ENCODE measurements at places on chromosomes 12 and 14.

GRCh38 chr14:102184316-102185035 is 44.8 kb downstream of the WDR20 start:
- DNase-seq = no peak

GRCh38 chr14:36510078-36510799 is 9.8 kb downstream of the NKX2-1 start:
- DNase-seq = no peak

DNA sequence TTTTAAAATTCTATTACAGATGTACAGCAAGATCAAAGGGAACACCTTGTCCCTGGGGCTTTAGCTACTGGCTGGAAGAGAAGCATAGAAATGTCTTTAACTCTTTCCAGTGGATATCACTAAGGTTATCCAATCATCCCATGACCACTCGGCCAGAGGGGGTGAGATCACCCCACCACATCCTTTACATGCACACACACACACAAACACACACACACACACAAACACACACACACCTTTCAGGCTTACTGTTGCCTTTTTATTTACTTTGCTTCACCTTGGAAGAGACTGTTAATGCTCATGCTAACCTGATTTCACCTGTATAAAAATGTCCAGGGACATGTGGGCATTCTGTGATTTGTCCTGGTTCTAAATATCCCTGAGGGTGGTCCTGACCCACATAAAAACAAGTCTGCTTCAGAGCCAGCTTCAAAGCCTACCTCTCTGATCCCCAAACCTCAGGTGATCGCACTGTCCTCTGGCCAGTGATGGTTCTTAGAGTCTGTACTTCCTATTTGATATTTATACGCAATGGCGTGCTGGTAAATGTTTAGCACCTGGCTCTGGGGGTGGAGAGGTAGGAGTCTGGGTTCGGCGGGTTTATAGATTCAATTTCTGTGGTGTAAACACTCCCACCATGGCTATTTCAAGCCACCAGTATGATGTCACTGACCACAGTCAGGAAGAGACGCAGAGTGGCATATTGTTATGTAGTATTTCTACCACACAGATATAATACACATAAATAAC is 166.1 kb upstream of the EEA1 start:
- no peak for DNase-seq

GRCh38 chr14:60789656-60790055 is 55.1 kb downstream of the MNAT1 start:
- no peak for DNase-seq

GRCh38 chr14:67918838-67919237 is 99.3 kb downstream of the RAD51B start:
- no peak for DNase-seq

DNA sequence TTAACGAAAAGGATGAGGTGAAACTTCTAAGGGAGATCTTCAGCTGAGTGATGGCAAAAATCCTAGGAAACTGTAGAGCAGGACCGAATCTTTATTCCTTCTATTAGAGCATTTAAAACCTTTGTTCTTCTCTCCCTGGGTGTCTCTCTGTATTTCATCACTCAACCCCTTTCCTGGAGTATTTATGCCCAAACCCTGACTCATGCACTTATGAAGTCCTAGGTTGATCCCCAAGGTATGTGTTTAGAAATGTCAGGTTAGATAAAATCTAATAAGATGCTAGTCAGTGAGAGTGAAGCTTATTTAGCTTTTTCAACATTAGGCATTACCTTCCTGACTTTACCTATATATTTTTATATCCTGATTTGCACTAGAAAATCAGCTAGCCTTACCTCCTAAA is 239.8 kb upstream of the NPAS3 start:
- no peak for DNase-seq

DNA sequence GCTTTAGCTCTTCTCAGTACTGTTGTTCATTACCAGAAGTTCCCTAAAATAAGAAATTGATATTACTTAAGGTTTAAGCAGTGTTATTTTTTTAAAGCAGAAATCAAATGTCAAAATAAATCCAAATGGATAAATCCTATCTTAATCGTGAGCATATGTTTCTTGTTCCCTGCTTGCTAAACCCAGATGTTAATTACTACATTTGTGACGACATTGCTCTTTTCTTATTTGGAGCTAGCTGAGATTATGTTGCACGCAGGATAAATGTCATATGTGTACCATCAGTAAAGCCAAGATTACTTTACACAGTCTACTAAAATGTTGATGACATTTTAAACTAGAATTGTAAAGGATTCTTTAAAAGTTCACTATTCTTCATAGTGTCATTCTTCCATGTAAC is 157.5 kb downstream of the PLCZ1 start:
- no peak for DNase-seq

GRCh38 chr12:77608271-77608824 is 222.3 kb upstream of the NAV3 start:
- no peak for DNase-seq

- DNase-seq = no peak
Observed at GRCh38 chr12:106141452-106141851, 2.7 kb upstream of the NUAK1 start.

GRCh38 chr12:108315486-108316105 is 23.5 kb downstream of the CMKLR1 start:
- DNase-seq = no peak

- no peak for DNase-seq
Observed at GRCh38 chr14:24273422-24273998, 2.1 kb upstream of the RABGGTA start.

GRCh38 chr14:93903342-93904184 is 23.6 kb upstream of the FAM181A start:
- no peak for DNase-seq

DNA sequence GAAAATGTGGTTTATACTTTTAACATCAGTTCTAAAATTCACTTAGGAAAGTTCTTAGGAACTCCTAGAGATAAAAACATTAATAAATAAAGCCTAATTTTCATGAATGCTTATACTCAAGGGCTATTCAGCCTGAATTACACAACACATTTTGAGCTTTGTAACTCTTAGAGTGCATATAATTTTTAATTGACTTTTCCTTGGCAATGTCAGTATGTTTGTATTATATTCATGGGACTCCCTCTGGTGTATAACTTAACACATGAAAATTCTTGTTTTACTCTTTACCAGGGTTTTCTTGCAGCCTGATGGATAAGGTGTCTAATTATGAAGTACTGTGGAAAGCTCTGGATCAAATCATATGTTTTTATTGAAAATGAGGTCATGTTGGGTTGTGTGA is 150.6 kb upstream of the HMGA2 start:
- no peak for DNase-seq

DNA sequence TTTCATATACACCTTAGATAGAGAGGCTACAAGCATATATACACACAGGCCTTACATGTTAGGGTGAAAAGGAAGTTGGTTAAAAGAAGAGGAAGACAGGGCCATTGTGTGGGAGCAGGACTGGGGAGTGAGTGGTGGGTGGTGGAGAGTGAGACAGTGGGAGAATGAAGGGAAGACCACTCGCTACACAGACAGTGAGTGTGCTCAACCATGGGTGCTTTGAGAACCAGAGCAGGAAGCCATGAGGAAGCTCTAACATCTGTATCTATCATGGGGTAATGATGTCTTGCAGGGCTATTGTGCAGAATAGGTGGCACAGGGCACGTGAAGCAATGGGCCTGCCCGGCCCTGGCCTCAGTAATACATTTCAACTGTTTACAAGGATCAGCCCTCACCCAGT is 11.4 kb upstream of the KRT74 start:
- DNase-seq = no peak

- no peak for DNase-seq
Observed at GRCh38 chr12:124386661-124387527, 92.0 kb downstream of the RFLNA start.

GRCh38 chr12:128150961-128151360 is 116.0 kb upstream of the TMEM132C start:
- DNase-seq = no peak

GRCh38 chr12:1862973-1863372 is 42.6 kb downstream of the LRTM2 start:
- no peak for DNase-seq

DNA sequence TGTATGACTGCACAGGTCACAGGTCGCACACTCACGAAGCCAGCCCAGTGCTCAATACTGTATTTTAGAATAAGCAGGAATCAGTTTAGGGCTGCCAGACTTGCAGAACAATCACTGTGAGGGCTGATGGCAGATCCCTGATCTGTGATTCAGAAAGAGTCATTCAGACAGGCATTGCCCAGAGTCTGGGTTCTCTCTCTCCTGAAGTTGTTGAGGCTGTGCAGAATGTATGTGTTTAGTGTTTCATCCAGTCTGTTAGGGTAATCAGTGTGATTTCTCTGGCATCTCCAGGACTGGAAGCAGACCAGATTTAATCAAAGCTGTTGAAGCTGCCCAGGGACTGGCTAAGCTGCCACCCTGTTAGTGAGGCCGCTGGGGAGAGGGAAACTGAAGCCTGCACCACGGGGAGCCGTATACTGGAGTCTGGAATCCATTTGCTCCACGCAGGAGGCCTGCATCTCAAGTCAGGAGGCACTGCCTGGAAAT is 69.3 kb downstream of the ETV6 start:
- no peak for DNase-seq

DNA sequence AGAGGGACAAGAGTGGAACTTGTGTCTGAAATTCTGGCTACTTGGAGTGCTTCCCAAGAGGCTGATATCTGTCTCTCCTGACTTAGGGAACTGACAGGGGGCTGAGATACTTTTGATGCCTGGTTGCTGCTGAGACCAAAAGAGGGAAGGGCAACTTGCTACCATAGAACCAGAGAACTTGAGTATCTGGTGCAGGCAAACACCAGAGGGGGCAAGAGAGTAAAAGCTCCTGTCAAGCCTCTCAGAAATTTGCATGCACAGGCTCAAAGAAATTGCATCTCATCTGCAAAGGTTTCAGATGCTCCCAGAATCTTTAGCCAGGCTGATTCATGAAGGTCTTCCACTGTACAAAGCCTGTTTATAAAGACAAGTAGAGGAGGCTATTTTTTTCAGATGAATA is 391.3 kb upstream of the FOXG1 start:
- no peak for DNase-seq

DNA sequence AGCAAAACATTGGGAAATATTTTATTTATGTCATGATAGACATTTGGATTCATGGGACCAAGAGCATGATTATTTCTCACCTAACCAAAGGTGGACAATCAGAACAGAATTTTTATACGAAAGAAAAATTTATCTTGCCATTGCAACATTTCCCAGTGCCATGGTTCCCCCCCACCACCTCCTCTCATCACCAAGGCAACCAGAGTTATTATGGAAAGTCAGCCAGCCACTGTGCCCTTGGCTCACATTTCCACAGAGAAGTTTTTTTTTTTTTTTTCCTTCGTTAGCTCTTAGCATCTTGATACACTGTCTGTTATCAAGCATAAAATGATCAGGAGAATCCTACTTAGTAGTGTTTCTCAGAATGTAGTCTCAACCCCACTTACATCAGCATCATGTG is 176.4 kb upstream of the TMTC1 start:
- DNase-seq = no peak

- no peak for DNase-seq
Observed at GRCh38 chr14:102417001-102417431, 54.3 kb downstream of the TECPR2 start.
